ENCODE measurements at places on chromosomes 5 and 9.

- no peak for DNase-seq
Observed at GRCh38 chr5:91132550-91132949, 250.6 kb downstream of the ARRDC3 start.

GRCh38 chr5:32625106-32625505, 39.7 kb downstream of the SUB1 start:
- DNase-seq = no peak

DNA sequence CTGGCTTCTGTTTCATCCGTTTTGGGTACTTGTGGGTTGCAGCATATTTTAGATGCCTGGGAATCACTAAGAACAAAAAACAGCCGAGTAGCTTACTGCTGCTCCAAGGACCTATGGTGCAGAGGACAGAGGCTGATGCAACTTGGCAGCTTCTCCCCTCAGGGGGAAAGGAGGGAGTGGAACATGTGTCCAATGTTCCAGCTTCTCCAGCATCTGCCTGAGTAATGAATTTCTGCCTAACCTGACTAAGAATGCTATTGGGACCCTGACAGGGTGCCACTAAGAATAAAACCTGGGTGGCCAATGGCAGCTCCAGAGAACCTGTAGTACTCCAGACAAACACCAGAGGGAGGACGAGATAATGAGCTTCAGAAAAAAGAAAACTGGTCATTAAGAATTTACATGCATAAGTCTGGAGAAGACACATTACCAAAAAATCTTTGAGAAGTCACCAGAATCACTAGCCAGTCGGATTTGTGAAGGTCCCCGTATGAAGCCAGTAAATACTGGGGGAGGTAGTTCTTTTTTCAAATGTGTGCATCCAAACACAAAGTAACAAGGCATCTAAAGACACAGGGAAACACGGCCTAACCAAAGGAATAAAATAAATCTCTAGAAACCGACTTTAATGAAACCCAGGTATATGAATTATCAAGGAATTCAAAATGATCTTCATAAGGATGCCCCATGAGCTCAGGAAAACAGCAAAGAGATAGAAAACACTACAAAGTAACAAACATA, 293.5 kb downstream of the HINT1 start:
- peak; percentile 11 for DNase-seq

GRCh38 chr5:39696672-39697398, 272.1 kb upstream of the DAB2 start:
- DNase-seq = no peak

- DNase-seq = no peak
Observed at GRCh38 chr5:130066644-130067043, 162.4 kb downstream of the CHSY3 start.

All from A549 (cell line).